ENCODE measurements at places on chromosomes 3 and 15.

DNA sequence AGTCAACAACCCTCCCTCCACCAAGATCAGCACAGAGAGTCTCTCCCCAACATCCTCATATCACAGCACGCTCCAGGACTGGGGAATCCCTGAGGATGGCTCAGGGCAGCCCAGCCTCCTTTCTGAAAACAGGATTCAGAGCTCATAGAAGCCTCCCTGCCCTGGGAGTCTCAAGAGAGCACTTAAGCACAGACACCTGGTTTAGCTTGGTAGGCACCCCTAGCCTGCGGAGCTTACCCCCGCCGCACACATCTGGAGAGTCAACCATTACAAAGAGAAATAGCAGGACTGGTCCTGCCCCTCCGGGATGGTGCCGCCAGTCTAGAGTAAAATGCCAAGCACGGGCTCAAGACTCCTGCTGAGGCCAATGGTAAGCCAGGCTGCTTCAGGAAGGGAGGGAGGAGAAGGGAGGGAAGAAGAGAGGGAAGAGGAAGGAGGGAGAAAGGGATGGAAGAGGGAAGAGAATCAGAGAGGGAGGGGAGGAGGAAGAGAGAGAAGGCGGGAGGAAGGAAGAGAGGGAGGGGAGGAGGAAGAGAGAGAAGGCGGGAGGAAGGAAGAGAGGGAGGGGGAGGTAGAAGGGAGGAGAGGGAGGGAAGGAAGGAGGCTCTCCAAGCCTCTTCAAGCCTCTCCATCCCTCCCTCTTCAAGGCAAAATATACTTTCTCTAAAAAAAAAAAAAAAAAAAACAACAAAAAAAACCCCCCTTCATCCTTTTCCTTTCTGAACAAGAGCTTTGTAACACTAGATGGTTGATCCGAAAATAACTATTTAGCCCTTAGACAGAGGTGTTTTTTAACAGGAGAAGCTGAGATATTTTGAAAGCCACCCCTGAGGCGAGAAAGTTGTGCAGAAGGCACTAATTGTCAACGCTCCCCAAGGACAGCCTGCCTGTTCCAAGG, 278.6 kb upstream of the TLE3 start:
- no peak for DNase-seq

DNA sequence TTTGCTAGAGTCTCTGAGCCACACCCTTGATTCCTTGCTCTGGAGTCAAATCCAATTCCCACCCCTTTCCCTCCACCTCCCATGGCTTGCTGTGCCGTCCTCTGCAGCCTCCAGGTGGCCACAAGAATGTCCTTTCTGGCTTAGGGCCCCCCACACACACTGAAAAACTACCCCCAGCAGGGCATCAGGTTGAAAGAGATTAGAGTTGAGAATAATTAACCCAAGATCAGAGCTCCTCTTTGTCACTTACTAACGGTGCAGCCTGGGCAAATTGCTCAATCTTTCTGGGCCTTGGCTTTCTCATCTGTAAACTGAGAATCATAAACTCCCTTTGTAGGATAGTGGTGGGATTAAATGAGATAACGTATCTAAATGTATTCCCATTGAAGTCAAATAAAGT, 78.5 kb downstream of the MRPL46 start:
- DNase-seq: no peak

DNA sequence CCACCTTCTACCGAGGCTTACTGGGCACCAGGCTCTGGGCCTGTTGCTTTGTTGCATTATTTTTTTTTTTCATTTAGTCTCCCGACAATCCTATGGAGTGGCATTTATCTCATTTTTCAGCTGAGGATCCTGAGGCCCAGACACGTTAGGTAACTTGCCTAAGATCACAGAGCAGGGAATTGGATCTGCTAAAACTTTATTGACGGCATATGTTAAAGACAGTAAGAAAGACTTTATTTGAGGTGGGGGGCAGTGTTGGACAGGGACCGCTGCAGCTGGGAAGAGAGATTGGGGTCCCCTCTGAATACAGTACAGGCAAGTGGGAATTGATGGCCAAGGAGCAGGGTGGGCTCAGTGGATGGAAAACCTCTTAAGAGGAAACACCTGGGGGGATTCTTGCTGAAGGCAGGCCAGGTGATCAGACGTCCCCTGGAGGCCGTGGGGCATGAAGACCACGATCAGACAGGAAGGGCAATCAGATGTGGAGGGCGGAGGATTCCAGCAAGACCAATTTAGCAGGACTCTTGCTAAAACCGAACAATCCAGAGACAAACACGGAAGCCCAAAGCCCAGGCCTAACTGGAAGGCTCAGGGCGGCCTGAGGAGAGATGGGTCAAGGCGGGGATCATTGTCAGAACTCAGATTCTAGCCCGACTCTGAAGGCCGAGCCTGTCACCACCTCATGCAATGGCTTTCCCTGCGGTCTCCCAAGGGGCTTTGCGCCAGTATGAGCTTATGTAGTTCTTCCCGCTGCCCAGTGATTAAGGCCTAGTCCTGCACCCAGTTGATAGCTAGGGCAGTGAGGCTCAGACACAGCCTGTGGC, 53.7 kb downstream of the RGMA start:
- no peak for DNase-seq

DNA sequence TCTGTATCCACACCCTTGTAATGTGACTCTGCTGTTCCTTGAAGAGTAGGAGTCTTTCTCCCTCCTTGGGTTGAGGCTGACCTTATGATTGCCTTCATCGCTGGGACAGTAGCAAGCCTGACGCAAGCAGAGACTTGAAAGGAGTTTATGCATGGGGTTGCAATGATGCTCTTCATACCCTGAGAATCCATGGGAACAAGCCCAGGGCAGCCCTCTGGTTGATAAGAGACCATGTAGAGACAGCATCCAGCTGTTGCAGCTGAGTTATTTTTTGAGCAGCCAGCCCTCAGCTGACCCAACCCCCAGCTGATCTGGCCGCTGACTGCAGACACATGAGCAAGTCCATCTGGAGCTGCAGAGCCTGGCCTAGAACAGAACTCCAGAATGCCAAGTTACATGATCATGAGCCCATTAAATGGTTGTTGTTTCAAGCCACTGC, 60.6 kb upstream of the ARNT2 start:
- DNase-seq: no peak

DNA sequence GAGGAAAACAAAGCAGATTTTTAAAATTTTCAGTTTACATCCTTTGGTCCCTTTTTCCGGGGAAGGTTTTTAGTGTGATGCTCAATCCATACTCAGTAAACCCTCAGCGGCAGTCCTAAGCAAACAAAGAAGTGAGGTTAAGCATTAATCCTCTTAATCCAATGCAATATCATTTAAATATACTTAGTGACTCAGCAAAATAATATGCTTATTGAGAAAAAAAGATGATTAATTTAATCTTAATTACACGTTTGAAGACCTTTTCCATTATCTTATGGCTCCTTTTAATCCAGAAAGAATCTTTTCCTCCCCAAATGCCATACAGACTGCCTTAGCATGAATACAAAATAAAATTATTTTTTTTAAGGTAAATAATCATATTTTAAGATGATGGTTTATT, at the start of gene GABRR3:
Gene GABRR3 (minus strand): TSS at position 108 of the 400 bp plus-strand sequence. CDS start 328 bp downstream, outside the sequence.
- no peak for DNase-seq

- DNase-seq: no peak
Measured at GRCh38 chr15:75822685-75823278, 20.5 kb upstream of the UBE2Q2 start.

- no peak for DNase-seq
Measured at GRCh38 chr3:184175506-184175905, 851 bp downstream of the AP2M1 start.

GRCh38 chr3:164233951-164234350, 844.3 kb downstream of the SI start:
- no peak for DNase-seq

DNA sequence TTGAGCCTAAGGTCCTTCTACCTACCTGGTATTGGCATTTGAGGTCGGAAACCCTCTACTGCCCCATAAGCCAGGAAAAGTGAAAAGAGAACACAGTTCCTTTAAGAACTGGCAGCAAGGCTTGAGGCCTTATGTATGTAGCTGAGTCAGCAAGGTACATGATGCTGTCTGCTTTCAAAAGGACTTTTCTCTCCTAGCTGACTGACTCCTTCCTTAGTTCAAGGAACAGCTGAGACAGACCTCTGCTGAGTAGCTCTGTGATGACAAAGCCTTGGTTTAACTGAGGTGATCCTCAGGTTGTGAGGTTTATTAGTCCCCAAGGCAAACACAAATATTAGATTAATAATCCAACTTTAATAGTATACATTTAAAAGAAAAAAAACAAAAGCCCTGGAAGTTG, 45.8 kb downstream of the ADPGK start:
- no peak for DNase-seq

DNA sequence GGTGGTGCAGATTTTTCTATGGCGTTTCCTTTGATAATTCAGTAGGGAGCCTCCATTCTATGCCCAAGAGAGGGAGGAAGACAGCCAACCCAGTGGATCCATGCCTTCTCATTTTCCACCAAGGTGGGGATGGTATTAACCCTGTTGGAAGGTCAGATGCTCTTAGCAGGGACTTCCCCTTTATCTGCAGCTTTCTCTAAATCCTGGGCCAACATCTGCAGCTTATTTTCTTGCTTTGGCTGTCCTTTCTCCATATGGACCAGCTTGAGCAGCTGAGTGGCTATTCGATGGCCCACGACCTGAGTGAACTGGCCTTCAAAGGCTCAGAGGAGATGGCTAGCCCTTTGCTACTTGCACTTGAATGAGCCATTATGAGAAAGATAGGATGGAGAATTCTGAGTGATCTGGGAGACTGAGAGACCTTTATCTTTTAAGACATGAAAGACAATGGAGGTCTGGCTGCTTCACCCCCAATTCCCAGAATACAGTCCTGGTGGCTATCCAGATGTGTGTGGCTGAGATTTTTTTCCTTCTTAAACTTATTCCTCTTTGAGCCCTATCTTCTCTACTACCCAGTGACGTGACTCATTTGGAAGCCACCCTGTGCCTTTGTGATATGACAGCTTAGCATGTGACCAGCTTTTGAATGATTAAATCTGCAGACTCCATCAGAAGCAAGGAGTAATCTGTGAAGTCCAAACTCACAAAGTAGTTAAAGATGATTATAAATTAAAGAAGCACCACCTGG, 39.6 kb upstream of the TRAK1 start:
- no peak for DNase-seq

DNA sequence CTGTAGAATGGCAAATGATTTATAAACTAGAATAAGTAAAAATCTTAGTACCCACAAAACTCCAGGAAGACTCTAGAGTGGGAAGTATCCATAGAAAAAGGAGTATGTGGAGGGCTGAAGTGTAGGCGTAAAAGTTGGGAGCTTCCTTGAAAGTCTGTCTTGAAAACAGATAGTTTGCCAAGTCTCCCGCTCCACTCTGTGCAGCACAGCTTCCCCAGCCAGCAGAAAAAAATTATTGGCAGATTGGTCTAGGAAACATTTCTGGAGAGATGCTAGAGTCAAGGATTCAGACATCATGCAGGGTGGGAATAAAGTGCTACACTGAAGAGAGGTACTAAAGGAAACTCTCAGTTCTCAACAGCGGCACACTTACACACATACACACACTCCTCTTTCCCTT, 53.4 kb upstream of the CD200R1L start:
- DNase-seq: no peak

DNA sequence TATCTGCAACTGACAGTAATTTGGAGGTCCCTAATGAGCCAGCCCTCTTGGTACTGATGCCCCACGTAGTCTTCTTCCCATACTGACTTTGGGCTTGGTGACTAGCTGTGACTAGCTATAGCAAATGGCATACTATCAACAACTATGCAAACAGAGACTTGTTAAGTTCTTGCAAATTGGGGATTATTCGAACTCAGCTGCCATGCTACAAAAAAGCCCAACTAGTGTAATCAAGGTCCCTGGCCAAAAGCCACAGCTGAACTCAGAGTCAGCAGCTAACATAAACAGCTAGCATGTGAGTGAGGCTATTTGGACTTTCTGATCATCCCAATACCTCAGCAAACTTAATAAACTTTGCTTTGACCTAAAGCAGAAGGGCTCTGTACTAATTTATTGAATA, 121.2 kb upstream of the PLXND1 start:
- DNase-seq: no peak

DNA sequence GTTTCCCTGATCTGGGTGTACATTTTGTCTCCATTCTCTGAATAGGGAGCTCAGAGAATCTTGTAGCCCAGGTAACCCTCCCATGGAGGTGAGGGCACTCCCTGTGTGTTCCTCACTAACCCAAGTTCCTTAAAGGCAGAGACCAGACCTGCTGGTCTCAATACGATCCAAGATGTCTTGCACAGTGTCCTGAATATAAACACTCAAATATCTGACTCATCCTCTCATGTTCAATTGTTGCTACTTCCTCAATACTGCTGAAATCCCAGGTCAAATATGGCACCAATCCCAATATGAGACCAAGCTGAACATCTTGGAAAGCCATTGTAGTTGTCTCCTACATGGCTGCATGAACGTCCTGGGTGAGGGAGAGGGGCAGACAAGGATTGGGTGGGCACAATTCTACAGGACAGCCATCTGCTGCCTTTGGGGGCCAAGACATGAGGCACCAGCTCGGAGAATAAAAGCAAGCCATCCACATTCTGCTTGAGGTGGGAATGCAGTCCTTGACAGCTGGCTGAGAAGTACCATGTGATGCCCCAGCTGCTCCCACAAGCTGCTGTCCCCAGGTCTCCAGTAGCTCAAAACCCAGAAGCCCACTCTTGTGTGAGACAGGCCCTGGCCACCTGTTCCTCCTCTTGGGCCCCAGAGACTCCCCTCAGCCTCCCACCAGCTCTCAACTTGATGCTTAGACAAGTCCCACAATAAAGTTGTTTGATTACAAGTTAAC, 18.2 kb downstream of the TBC1D2B start:
- DNase-seq: no peak

- no peak for DNase-seq
Measured at GRCh38 chr3:180093535-180093934, 56.8 kb upstream of the PEX5L start.

DNA sequence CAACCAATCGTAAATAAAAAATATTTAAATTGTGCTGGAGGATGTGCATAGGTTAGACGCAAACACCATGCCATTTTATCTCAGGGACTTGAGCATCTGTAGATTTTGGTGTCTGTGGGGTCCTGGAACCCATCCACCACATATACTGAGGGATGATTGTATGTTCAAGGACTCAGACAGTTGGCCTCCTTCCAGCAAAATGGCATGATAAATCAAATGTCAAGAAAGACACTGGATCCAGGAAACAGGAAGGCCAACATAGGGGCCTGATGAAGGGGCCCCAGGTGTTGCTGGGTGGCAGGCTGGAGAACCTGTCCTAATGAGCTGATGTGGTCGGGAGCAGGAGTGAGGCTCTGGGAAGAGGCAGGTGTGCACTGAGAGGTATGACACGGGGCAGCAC, 289.5 kb downstream of the GABRG3 start:
- no peak for DNase-seq

GRCh38 chr3:123072152-123072551, 5.3 kb downstream of the PDIA5 start:
- no peak for DNase-seq

DNA sequence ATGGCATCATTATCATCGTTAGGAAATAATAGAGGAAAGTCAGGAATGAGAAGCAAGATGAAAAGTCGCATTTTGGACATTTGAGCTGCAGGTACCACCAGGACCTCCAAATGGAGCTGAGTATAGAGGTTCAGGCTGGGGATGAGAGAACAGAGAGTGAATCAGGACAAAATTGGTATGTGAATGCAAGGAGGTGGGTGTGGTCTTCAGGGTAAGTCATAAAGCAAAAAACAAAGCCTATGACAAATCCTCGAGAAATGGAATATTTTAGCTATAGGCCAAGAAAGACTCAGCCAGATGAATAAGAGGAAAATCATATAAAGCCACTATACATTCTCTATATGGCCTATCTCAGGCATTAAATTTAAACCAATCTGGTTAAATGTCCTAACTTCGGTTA, 841.3 kb downstream of the ROBO1 start:
- DNase-seq: peak; percentile 25

Measured in fibroblast of upper back skin (primary cell).